ENCODE measurements at places on chromosomes 1 and 21. TPM values are rescaled to one million over a fixed set of nuclear protein-coding genes. Genes with fewer than 3 reads are reported as not detected.

DNA sequence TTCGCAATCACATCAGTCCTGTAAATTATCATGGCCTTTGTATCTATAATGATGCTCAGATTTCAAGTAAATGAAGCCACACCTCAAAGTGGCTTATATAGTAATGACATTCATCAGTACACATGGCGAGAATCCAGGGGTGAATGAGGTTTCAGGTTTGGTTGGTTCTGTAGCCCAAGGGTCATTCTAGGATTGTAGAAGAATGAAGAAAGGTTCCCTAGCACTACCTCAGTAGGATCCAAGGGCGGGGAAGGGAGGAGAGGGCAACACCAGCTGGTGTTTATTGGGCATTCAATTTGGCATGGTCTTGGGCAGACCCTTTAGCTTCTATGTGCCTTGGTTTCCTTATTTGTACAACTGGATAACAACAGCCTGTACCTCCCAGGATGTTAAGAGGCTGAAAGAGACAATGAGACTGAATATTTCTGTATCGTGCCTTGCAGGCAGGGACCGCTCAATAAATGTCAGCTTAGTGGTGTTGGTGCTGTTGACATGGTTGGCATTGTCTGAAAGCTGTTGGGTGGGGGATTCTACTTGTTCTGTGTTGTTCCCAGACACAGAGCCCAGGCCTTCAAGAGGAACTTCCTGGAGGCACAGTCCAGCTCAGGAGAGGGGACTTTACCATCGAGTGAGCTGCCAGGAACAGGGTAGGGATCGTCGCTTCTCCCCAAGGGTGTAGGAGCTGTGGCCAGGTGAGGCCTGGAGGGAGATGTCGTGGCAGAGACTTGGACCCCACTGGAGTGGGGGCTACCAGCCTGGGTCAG, 388.2 kb downstream of the PTPRU start:
- no peak for DNase-seq
- no peaks in the 10 kb centered on the region for H3K4me1 ChIP-seq
- 0 out of 3 replicates have a peak, but pooled peaks cover 2% of the 10 kb centered on the region for H3K36me3 ChIP-seq

DNA sequence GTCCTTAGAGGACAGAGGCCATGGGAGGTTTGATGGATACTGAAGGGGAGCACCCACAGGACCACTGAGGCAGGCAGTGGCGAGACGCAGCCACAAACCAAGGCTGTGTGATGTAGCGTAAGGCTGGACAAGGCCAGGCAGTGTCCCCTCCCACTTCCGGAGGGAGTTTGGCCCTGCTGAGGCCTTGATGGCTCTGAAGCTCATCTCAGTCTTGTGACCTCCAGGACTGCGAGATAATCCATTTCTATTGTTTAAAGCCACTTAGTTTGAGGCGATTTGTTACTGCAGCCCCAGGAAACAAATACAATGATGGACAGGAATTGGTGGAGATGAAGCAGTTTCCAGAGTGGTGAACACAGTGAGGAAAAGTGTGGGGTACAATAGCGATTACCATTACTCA, 15.3 kb downstream of the PIGP start:
- no peak overlapping the region for H3K27ac ChIP-seq
- H3K4me3 ChIP-seq, result no peak overlapping the region
- H3K4me1 ChIP-seq, result peaks cover 3% of the 10 kb centered on the region
- no peak for DNase-seq
- peaks cover 13% of the 10 kb centered on the region for H3K36me3 ChIP-seq

The CYYR1 gene
- total RNA-seq, result 13.6 TPM

The ST6GALNAC3 gene
- 11.2 TPM for total RNA-seq

The FMO5 gene
- 0.72 TPM for total RNA-seq

GRCh38 chr1:231596337-231596791, 30.2 kb upstream of the DISC1 start:
- no peak overlapping the region for H3K27ac ChIP-seq
- no peak overlapping the region for H3K4me3 ChIP-seq
- H3K27me3 ChIP-seq, result no peaks in the 10 kb centered on the region
- H3K36me3 ChIP-seq, result no peaks in the 10 kb centered on the region
- no peaks in the 10 kb centered on the region for H3K4me1 ChIP-seq

- H3K27me3 ChIP-seq, result no peaks in the 10 kb centered on the region
- H3K27ac ChIP-seq, result no peak overlapping the region
- no peak overlapping the region for H3K4me3 ChIP-seq
- no peaks in the 10 kb centered on the region for H3K4me1 ChIP-seq
- DNase-seq, result no peak
- no peaks in the 10 kb centered on the region for H3K36me3 ChIP-seq
Measured at GRCh38 chr1:163523375-163524029, 201.7 kb downstream of the NUF2 start.

- DNase-seq, result peak; percentile 36
- peaks cover 4% of the 10 kb centered on the region for H3K4me1 ChIP-seq
- no peaks in the 10 kb centered on the region for H3K27me3 ChIP-seq
- no peak overlapping the region for H3K27ac ChIP-seq
Measured at GRCh38 chr1:33045246-33045645, 8.6 kb upstream of the AK2 start.

The ZNF697 gene
- total RNA-seq, result 17.9 TPM

- no peak for DNase-seq
- no peak overlapping the region for H3K4me3 ChIP-seq
- no peaks in the 10 kb centered on the region for H3K36me3 ChIP-seq
- no peaks in the 10 kb centered on the region for H3K4me1 ChIP-seq
Measured at GRCh38 chr21:41884501-41885030, 5.4 kb upstream of the PRDM15 start.

The LAD1 gene
- total RNA-seq, result 29.0 TPM

The OR14C36 gene
- not detected for total RNA-seq

DNA sequence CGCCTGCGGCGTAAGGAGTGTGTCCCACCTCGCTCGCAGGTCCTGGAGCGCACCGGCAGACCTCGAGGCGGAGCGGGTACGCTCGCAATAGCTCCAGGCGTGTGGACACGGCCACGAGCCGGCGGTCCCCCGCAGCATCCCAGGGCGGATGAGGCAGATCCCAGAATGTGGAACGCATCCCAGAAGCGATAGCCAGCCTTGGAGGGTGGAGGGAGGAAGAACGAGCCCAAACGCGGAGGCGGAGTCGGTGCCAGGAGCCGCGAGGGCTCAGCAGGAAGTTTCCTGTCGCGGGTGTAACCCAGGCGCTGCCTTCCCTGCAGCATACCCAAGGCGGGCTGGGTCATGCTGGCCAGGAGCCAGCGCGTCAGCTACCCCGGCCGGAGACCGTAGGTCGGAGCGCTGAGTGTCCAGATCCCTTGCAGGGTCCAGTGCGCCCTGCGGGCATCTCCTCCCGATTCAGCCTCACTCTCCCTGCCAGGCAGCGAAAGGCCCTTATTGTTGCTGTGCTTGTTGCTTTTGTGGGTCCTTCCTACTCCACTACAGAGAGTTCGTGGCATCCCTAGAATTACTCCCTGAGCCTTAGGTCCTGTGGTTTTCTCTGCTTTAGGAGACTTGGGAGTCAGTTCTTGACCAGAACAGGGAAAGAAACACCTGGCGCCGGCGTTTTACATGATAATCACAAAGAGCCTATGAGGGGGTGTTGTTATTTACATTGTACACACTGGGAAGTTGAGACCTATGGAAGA, 27.7 kb downstream of the STYXL2 start:
- peaks cover 3% of the 10 kb centered on the region for H3K4me1 ChIP-seq
- no peak overlapping the region for H3K27ac ChIP-seq

DNA sequence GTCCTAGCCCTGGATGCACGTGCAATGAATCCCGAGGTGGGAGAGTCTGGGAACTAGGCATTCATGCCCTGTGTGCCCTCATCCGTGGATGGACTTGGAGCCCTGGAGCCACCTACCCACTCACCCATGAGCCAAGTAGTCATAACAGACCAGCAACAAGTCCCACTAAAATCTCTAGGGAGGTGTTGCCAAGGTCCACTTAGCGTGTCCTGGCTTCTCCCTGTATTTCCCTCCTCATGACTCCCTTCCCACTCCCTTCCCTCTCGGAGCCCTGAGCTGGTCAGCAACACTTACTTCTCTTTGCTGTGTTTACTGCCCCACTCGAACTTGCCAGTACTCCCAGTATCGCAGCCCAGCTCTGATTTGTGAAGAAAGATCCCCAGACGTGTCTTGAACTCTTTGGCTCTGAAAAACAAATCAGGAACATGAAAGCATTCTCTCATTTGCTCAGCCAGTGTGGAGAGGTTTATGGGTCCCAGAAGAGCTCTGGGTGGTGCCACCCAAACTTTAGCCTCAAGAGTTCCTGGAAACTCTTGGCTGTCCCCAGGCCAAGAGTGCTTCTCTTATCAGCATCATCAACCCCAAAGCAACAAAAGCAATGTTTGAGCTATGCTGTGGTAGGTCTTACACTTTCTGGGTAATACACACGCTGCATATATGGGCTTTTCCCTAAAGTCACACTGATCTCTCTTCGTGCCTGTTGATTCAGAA, 1.1 kb downstream of the RGS16 start:
- H3K4me3 ChIP-seq, result no peak overlapping the region
- peaks cover 9% of the 10 kb centered on the region for H3K27me3 ChIP-seq
- H3K27ac ChIP-seq, result no peak overlapping the region
- no peak for DNase-seq
- H3K4me1 ChIP-seq, result peaks cover 2% of the 10 kb centered on the region

The NCF2 gene
- total RNA-seq, result not detected

DNA sequence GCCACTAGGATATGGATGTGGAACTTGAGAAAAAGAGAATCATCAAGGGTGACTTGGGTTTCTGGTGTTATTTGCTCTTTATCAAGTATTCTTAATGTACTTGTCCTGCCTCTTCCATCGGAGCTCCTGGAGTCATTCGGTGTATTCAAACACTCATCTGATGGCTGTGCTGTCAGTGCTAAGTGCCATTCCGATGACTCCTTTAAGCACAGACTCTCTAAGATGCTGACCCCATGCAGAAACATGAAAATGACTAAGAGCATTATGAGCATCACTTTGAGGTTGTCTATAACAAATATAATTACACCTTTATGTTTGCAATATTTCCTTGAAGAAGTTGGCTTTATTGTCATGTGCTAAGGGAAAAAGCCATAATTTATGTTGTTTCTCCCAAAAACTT, 11.3 kb upstream of the RPL5 start:
- no peaks in the 10 kb centered on the region for H3K27me3 ChIP-seq
- H3K4me3 ChIP-seq, result no peak overlapping the region
- H3K27ac ChIP-seq, result no peak overlapping the region
- H3K4me1 ChIP-seq, result no peaks in the 10 kb centered on the region

- DNase-seq, result no peak
- H3K4me3 ChIP-seq, result no peak overlapping the region
- no peak overlapping the region for H3K27ac ChIP-seq
- H3K4me1 ChIP-seq, result no peaks in the 10 kb centered on the region
- H3K36me3 ChIP-seq, result no peaks in the 10 kb centered on the region
- no peaks in the 10 kb centered on the region for H3K27me3 ChIP-seq
Measured at GRCh38 chr21:43925609-43926008, 60.6 kb downstream of the AGPAT3 start.

DNA sequence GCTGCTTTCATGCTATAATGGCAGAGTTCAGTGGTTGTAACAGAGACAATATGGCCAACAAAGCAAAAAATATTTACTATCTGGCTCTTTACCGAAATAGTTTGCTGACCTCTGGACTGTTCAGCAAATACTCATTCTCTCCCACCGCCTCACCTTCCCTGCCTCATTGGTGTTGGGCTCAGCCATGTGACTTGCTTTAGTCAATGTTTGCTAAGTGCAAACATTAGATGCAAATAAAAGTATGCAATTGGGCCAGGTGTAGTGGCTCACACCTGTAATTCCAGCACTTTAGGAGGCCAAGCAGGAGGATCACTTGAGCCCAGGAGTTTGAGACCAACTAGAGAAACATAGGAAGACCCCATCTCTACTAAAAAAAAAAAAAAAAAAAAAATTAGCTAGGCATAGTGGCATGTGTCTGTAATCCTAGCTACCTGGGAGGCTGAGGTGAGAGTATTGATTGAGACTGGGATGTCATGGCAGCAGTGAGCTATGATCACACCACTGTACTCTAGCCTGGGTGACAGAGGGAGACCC, 55.1 kb downstream of the RPL5 start:
- no peak overlapping the region for H3K4me3 ChIP-seq
- DNase-seq, result no peak
- no peaks in the 10 kb centered on the region for H3K4me1 ChIP-seq
- no peak overlapping the region for H3K27ac ChIP-seq

GRCh38 chr1:43440358-43440757, 13.4 kb downstream of the HYI start:
- H3K36me3 ChIP-seq, result peaks cover 44% of the 10 kb centered on the region
- no peaks in the 10 kb centered on the region for H3K27me3 ChIP-seq
- no peak overlapping the region for H3K4me3 ChIP-seq
- no peaks in the 10 kb centered on the region for H3K4me1 ChIP-seq

DNA sequence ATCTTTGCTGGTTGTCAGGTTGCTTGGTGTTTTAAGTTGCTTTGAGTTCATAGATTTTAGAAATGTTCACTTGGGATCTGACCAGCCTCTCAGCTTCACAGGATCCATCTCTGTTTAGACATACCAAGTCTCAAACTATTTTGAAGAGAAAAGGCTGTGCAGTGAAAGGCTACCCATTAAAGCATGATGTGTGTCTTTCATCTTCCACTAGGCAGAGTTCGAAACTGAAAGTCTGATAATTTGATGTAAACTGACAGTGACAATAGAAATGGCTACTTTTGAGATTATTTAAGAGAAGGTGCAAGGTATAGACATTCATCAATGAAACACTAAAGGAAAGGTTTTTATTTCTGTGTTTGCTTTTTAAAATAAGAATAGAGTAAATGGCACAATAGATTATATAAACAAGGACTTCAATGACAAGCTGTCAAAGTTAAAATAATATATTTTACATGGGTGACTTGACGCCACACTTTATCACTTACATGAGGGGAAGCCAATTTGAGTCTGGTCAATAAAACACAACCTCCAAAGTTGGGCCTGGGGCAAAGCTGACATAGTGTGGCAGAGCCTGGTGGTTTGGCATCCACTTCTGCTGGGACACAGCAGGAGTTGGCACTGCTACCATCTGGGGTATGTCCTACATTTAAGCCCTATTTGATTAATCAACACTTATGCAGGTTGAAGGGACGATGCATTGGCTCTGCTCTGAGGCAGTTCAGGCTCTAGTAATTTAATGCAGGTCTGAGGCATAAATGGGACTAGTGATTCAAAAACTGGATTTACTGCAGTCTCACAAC, 197.7 kb downstream of the CRB1 start:
- no peaks in the 10 kb centered on the region for H3K36me3 ChIP-seq
- peaks cover 12% of the 10 kb centered on the region for H3K4me1 ChIP-seq
- DNase-seq, result no peak
- no peak overlapping the region for H3K27ac ChIP-seq

- no peak for DNase-seq
- H3K36me3 ChIP-seq, result no peaks in the 10 kb centered on the region
- H3K27ac ChIP-seq, result no peak overlapping the region
Measured at GRCh38 chr1:182634306-182635072, 30.3 kb upstream of the RGS16 start.

GRCh38 chr21:44876849-44877575, 3.5 kb upstream of the PTTG1IP start:
- peaks cover 4% of the 10 kb centered on the region for H3K4me1 ChIP-seq
- no peaks in the 10 kb centered on the region for H3K36me3 ChIP-seq
- no peak overlapping the region for H3K27ac ChIP-seq
- no peak for DNase-seq

DNA sequence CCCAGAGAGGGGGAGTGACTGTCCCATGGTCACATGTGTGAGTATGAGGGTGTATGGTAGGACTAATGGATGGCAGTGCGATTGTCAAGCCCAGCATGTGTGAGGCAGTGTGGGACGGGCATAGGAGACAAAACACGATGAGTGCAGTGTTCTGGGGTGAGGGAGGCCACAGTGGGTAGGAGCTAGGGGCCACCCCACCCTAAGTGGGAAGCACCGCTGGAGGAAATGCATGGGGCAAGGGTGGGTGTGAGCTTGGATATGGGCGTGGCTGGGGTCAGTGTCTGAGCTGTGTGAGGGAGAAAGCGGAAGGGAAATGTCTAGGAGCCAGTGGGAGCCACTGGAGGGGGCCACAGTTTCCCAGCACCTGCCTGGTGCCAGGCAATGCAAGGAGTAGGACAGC, 56.5 kb downstream of the FOXO6 start:
- no peak for DNase-seq
- no peak overlapping the region for H3K27ac ChIP-seq
- H3K4me3 ChIP-seq, result no peak overlapping the region

Measured in H9 (cell line).